ENCODE measurements at places on chromosomes 6 and 20.

- no peak for DNase-seq
Measured at GRCh38 chr6:125486881-125487280, 185.1 kb upstream of the HDDC2 start.

GRCh38 chr20:58598211-58599015 is 52.7 kb upstream of the STX16 start:
- DNase-seq = peak; percentile 29

DNA sequence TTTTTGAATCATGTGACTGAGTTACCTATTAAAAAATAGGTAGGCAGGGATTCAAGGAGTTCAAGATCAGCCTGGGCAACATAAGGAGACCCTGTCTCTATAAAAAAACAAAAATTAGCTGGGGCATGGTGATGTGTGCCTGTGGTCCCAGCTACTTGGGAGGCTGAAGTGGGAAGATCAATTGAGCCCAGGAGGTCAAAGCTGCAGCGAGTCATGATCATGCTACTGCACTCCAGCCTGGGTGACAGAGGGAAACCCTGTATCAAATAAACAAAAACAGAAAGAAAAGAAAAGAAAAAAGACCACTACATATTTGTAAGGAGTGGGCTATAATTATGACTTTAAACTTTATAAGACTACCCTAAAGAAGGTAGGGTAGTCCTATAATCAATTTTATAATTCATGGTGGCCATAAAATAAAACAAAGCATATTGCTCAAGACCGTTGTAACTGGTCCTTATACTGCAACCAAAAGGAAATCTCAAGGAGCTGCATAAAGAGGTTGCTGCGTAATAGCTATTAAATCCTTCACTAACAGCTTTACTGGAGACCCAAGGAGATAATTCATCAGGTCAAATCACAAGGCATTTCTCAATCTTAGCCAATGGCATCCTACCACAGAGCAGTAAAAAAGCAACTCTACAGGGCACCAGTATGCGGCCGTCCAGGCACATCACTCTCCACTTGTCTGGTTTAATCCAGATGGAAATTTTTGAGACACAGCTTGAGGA is 13.5 kb downstream of the PIGU start:
- DNase-seq = no peak

DNA sequence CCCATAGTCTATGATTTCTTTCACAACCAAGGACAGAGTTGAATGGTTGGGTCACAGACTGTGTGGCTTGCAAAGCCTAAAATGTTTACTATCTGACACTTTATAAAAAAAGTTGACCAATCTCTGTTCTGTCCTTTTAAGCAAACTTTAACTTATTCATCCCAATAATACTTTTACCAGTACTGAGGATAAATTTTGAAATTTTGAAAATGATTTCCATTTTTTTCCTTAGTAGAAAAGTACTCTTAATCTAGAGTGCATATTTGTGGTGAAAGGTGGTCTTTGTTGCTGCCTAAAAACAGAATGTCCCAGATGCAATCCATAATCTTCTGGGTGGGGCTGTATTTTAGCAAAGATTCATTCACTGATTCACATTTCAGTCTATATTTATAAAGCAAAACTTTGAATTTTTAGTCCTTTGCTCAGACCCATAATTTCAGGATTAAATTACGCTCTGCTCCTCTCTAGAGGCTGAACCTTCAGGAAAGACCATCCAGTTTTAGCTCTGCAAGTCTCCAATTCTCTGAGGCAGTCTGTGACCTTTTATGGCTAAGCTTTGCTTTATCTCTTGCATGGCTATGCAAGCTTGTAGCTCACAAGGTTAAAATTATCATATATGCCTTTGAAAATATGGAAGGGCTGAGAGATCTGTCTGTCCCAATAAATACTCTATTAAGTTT is 573.5 kb downstream of the COL12A1 start:
- DNase-seq = no peak
